ENCODE measurements at places on chromosomes 5 and 9. TPM values are rescaled to one million over a fixed set of nuclear protein-coding genes. Genes with fewer than 3 reads are reported as not detected.

- DNase-seq = no peak
- H3K36me3 ChIP-seq = peaks cover 72% of the 10 kb centered on the region
- no peaks in the 10 kb centered on the region for H3K27me3 ChIP-seq
- H3K4me3 ChIP-seq = no peak overlapping the region
Observed at GRCh38 chr5:142313682-142314081, 11.1 kb downstream of the SPRY4 start.

GRCh38 chr9:98107926-98108325 is 11.1 kb downstream of the TRIM14 start:
- H3K27ac ChIP-seq = no peak overlapping the region
- DNase-seq = no peak
- H3K4me3 ChIP-seq = no peak overlapping the region
- no peaks in the 10 kb centered on the region for H3K4me1 ChIP-seq
- H3K27me3 ChIP-seq = no peaks in the 10 kb centered on the region

- peaks cover 53% of the 10 kb centered on the region for H3K36me3 ChIP-seq
- H3K27me3 ChIP-seq = no peaks in the 10 kb centered on the region
- H3K27ac ChIP-seq = no peak overlapping the region
- no peaks in the 10 kb centered on the region for H3K4me1 ChIP-seq
- DNase-seq = peak; percentile 40
Observed at GRCh38 chr5:1801967-1802295, 724 bp downstream of the NDUFS6 start.

GRCh38 chr5:133792655-133793054 is 175.8 kb downstream of the C5orf15 start:
- no peak for DNase-seq
- H3K36me3 ChIP-seq = no peaks in the 10 kb centered on the region
- no peaks in the 10 kb centered on the region for H3K4me1 ChIP-seq
- H3K27ac ChIP-seq = no peak overlapping the region
- no peak overlapping the region for H3K4me3 ChIP-seq
- H3K27me3 ChIP-seq = no peaks in the 10 kb centered on the region

- H3K4me3 ChIP-seq = no peak overlapping the region
- H3K36me3 ChIP-seq = no peaks in the 10 kb centered on the region
- H3K27me3 ChIP-seq = no peaks in the 10 kb centered on the region
Observed at GRCh38 chr5:67400752-67401151, 204.2 kb upstream of the CD180 start.

GRCh38 chr5:135344349-135344748 is 54.7 kb downstream of the MACROH2A1 start:
- no peak overlapping the region for H3K4me3 ChIP-seq
- DNase-seq = no peak
- H3K27ac ChIP-seq = no peak overlapping the region
- peaks cover 23% of the 10 kb centered on the region for H3K4me1 ChIP-seq
- no peaks in the 10 kb centered on the region for H3K27me3 ChIP-seq

GRCh38 chr5:54862036-54862435 is 123.4 kb downstream of the ESM1 start:
- H3K27me3 ChIP-seq = peaks cover 21% of the 10 kb centered on the region
- no peak for DNase-seq
- H3K27ac ChIP-seq = no peak overlapping the region
- H3K4me3 ChIP-seq = no peak overlapping the region
- H3K4me1 ChIP-seq = no peaks in the 10 kb centered on the region

GRCh38 chr9:93365427-93366118 is 85.9 kb upstream of the FAM120A start:
- H3K27me3 ChIP-seq = no peaks in the 10 kb centered on the region
- no peak for DNase-seq
- no peaks in the 10 kb centered on the region for H3K4me1 ChIP-seq
- no peaks in the 10 kb centered on the region for H3K36me3 ChIP-seq

DNA sequence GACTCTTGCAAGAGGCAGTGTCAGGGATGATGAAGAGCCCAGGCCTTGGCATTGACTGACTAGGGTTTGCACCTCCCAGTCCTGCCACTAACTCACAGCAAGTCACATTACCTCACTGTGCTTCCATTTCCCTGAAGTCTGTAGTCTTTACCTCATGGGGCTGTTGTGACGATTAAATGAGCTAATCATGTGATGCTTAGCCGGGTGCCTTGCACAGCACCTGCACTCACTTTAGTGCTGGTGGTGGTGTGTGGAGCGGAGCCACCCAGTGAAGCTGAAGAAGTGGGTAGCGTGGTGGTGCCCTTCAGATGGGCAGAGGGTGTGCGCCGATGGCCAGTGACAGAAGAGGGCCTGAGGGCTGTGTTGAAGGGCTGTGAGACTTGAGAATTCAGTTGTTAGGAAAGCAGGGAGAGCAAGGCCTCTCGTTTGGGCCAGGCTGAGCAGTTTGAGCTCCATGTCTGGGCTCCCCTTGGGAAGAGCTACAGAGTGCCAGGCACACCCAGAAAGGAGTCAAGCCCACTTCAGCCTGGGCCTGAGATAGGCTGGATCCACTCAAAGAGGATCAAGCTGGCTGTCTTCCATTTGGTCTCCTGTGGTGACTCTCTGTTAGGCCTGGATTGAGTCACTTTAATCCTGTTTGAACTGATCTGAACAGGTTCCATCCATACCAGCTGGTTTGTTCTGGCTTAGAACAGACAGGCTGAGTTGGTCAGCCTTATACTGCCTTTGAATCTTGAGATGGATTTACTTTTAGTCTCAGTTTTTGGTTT is 42.5 kb downstream of the RALGPS1 start:
- H3K27me3 ChIP-seq = no peaks in the 10 kb centered on the region
- H3K27ac ChIP-seq = peak overlapping the region; percentile 88
- DNase-seq = no peak
- no peak overlapping the region for H3K4me3 ChIP-seq
- H3K36me3 ChIP-seq = no peaks in the 10 kb centered on the region
- H3K4me1 ChIP-seq = peaks cover 7% of the 10 kb centered on the region

DNA sequence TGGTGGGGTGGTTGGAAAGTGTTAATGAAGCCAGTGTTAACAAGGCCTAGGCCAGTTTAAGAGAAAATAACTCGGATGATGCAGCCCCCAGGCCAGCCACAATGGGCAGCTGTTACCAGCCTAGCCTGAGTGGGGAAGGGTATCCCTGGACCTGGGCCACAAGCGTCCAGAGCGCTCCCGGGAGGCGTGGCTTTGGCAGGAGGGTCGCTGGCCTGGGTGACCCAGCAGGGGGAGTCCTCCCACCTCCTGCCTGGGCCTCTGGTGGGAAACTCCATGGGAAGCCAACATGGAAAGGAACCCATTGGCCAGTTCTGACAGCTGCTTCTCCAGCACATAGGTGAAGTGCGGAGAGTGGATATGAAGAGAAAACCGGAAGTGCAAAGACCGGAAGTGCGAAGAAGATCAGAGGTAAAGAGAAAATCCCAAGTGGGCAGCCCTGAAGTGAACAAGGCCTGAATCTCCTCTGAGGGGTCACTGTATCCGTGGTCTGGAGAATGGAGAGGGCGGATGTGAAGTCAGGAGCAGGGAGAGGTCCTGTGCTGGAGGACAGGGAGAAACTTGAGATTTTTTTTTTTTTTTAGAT is 79.0 kb downstream of the ADCY2 start:
- no peak overlapping the region for H3K4me3 ChIP-seq
- no peaks in the 10 kb centered on the region for H3K27me3 ChIP-seq
- no peaks in the 10 kb centered on the region for H3K4me1 ChIP-seq
- no peak overlapping the region for H3K27ac ChIP-seq
- DNase-seq = peak; percentile 8

DNA sequence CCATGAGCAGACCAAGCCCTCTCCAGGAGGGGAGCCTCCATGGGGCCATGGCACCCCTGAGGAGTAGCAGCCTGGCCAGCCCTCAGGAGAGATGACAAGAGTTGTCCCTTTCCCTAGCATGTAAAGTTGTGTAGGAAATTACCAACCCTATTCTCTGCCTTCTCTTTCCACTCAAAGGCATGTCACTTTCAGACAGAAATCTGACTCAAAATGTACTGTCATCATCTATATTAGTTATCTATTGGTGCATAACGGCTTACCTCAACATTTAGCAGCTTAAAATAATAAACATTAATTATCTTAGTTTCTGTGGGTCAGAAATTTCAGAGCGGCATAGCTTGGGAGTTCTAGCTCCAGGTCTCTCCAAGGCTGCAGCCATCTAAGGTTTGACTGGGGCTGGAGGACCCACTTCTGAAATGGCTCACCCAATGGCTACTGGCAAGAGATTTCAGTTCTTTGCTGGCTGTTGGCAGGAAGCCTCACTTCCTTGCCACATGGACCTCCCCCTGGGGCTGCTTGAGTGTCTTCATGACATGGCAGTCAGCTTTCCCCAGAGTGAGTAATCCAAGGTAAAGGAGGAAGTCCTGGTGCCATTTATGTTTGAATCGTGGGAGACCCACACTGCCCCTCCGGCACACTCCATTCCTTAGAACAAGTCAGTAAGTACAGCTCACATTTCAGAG is 632.3 kb downstream of the CCDC171 start:
- no peaks in the 10 kb centered on the region for H3K27me3 ChIP-seq
- no peaks in the 10 kb centered on the region for H3K4me1 ChIP-seq
- H3K36me3 ChIP-seq = no peaks in the 10 kb centered on the region
- H3K27ac ChIP-seq = no peak overlapping the region
- no peak for DNase-seq
- H3K4me3 ChIP-seq = no peak overlapping the region

GRCh38 chr5:59245198-59245597 is 648.3 kb downstream of the PDE4D start:
- no peak for DNase-seq
- H3K36me3 ChIP-seq = no peaks in the 10 kb centered on the region
- no peak overlapping the region for H3K4me3 ChIP-seq
- H3K27ac ChIP-seq = no peak overlapping the region

DNA sequence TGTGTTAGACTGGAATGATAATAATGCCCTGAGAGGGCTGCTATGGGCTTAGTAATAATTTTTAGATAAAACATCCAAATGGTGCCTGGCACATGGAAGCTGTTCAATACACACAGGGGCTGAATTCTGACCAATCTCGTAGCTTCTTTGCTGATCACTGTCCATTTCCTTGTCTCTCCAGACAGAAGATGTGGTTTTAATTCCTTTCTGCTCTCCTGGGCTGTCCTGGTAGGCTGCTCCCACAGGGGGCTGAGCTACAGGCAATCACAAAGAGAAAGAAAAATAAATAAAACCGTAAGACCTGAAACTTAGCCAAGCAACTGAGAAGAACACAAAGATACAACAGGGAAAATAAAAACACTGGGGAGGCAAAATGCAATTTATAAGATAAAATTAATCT is 136.5 kb downstream of the CDK5RAP2 start:
- DNase-seq = no peak
- H3K27ac ChIP-seq = peak overlapping the region; percentile 55
- no peak overlapping the region for H3K4me3 ChIP-seq
- no peaks in the 10 kb centered on the region for H3K27me3 ChIP-seq

GRCh38 chr5:146213210-146213826 is 9.9 kb downstream of the RBM27 start:
- H3K4me3 ChIP-seq = no peak overlapping the region
- no peak for DNase-seq
- peaks cover 2% of the 10 kb centered on the region for H3K4me1 ChIP-seq

DNA sequence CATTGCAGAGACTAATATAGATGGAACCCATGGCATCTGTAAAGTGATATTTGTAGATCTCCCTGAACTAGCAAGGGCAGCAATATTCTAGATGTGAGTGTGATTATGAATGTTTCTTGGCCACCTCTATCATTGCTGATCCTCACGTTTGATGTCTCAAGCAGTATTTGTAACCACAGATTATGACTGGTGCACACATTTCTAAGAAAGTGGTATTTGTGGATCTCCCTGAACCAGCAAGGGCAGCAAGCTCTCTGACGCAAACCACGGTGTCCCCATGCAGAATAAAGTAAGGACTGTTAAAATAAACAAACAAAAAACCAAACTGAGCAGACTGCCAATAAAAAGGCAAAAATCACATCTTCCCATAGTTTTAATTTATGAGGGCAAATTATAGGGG is 301.3 kb downstream of the CSNK1G3 start:
- peak overlapping the region; percentile 55 for H3K27ac ChIP-seq
- no peaks in the 10 kb centered on the region for H3K27me3 ChIP-seq
- H3K4me3 ChIP-seq = no peak overlapping the region
- no peaks in the 10 kb centered on the region for H3K36me3 ChIP-seq
- no peak for DNase-seq
- H3K4me1 ChIP-seq = peaks cover 20% of the 10 kb centered on the region

Gene SOX30
- 0.10 TPM for polyA plus RNA-seq

Gene ANKRD34B
- polyA plus RNA-seq = not detected

Gene IFNA17
- polyA plus RNA-seq = not detected

Gene PCYOX1L
- 17.5 TPM for polyA plus RNA-seq
